ENCODE measurements at places on chromosomes 16 and 17.

DNA sequence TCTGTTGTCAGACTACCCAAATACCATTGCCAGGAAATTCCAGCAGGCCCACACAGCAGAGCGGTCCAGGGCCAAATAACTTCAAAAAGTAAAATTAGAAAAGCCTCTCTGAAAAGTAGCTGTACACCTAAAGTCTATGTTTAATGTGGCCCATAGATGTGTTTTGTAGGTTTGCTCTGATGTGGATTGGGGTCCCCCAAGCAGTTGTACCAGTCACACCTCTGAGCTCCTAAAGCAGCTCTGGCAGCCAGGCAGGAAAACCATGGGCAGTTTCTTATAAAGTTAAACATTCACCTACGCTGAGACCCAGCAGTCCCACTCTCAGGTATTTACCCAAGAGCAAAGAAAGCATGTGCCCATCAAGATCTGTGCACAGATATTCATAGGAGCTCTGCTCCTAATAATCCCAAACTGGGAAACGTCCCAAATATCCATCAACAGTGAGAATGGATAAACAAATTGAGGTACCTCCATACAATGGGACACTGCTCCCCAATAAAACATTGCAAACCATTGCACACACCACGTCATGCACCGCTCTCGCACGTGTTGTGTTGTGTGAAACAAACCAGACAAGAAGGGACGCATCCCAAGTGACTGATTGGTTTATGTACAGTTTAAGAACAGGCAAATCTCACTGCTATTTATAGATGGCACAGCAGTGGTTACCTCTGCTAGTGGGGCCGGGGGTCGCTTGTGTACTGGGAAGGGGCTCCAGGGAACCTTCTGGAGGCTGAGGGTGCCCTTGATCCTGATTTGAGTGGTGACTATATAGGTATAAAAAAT, 15.8 kb upstream of the PRM1 start:
- DNase-seq: peak; percentile 49

DNA sequence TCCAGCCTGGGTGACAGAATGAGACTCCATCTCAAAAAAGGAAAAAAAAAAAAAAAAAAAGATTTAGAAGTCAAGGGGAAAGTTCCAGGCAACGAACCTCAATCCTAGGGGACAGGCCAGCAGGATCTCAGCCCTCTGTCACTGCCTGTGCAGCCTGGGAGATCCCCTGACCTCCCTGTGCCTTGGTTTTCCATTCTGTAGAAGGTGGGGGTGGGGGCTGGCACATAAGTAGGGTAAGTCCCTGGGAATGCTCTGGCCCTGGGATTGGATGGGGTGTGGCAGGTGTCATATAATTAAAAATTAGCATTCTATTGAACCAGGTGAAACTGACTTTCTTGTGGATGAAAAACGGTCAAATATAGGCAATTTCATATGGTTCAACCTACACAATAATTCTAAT, 90.5 kb downstream of the C16orf78 start:
- no peak for DNase-seq

- DNase-seq: no peak
Observed at GRCh38 chr17:82380860-82381702, 9.5 kb downstream of the UTS2R start.

DNA sequence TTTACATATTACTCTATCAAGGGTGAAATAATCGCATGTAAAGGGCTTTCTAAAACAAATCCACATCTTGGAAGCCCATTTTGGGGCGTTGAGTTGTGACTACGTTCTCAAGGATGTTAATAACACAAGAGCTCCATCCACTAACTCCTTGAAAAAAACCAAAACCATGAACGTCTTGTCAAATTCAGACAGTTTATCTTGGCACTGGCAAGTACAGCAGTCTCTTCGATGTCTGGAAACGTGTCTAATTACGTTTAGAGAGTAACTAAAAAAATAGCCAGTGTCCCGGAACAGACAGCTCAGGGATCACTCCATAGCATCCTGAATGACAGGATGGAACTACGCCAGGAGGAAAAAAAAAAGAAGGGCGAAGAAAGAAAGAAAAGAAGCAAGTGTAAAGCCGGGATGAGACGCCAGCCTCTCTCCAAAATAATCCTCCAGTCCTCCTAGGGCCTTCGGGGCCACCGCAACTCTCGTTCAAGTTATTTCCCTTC, 954 bp downstream of the MYO1D start:
- DNase-seq: peak; percentile 68

DNA sequence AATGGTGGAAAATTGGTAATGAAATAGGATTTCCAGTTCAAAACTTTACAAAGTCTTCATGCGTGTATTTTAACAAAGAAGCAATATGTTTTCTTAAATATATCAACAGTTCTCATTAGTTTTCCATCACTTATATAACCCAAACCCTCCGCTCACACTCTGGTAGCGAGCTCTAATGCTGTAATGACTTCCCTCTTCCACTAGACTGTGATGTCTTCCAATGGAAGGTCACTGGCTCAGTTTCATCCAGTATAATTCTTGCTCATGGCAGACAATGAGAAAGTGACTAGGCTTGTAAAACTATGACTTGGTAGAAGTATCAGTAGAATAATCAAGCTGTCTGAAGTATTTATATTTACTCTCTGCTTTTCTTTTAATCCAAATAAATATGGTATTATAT, 32.8 kb downstream of the NETO2 start:
- no peak for DNase-seq
